CD4-positive, alpha-beta T cell treated with Interleukin-15 for 4 hours (primary cell): ENCODE measurements at places on chromosomes 6 and 20.

GRCh38 chr20:9506964-9507369 lies 7.4 kb upstream of the LAMP5 start:
- no peak for DNase-seq

DNA sequence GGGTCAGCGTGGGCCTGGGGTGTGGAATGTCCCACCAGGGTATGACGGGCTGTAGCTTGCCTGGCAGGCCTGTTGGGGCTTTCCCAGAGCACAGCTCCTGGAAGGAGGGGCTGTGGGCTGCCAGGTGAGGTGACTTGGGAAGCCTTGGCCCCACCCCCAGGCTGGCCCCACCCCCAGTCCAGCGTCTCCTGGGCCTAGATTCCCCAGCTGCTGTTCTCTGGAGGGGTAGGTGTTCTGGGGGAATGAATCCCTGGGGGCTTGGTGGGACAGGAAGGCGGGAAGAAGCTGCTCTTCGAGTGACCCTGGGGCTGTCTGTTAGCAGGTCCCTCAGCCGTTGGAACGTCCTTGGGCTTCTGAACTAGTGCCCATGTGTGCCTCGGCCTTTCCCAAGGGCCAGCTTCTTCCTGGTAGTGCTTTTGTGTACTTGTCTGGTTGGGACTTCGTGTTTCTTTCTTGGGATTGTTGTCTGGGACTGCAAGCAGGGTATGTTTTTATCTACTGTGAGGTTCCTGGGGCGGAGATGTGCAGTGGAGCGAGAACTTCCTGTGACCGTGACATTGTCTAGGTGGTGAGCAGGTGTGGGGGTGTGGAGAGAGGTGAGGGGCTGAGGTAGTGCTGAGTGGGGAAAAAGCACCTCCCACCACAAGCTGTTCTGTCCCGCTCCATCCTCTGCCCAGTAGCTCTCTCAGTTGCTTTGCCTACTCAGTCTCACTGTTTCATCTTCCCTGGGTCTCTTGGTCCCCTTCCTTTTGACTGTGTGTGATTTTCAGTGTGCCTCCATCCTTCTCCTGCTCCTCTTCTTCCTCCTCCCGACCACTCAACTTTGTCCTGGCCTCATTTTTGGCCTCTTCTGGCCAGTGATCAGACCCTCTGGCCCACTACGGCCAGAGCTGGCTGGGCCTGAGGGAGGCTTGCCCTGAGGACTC lies 1.3 kb upstream of the DDR1 start:
- no peak for DNase-seq

DNA sequence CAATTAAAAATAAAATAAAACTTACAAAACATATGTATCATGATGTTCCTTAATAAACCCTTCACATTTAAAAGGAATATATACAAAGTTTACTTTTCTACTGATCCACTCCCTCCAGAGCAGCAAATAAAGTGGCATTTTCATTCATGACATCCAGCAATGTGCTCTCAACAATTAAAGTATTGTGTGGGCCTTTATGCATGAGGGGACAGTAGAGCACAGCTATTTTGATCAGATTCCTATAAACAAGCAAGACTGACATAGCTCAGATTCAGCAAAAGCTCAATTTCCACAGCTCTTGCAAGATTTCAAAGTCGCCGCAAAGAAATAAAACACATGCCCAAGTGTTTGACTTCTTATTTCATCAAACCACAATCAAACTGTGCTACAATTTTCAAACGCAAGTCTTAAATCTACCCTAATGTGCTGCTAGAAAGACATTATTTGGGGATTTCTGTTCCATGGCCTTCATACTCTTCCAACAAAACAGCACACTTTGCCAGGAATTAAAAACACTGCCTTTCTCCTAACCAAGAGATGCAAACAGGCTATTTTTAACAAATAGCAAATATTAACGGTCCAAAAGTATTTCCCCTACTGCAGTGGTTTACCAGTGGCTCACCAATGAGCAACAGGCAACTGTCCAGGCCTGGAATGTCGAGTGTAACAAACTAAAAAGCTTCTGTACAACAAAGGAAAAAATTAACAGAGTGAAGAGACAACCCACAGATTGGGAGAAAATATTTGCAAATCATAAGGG lies 52.3 kb downstream of the MBOAT1 start:
- DNase-seq, result no peak

DNA sequence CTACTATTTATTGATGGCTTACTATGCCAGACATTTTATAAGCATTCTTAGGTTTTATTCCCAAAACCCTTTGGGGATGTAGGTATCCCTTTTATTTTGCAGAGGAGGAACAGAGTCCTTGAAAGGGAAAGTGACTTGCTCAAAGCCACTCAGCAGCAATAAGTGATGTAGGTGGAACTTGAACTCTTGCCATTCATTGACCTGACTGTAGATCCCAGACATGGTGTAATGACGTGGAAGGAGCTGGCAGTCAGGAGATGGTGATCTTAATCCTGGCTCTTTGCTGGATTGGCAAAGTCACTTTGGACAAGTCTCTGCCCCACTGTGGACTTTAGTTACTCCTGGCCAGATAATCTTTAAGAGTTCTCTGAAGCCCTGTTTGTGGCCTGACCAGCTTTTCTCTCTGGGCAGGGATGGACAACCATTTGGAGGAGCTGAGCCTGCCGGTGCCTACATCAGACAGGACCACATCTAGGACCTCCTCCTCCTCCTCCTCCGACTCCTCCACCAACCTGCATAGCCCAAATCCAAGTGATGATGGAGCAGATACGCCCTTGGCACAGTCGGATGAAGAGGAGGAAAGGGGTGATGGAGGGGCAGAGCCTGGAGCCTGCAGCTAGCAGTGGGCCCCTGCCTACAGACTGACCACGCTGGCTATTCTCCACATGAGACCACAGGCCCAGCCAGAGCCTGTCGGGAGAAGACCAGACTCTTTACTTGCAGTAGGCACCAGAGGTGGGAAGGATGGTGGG lies 1.6 kb downstream of the DBNDD2 start:
- no peak for DNase-seq

- DNase-seq, result no peak
Observed at GRCh38 chr6:143692696-143693095, 14.9 kb downstream of the PHACTR2 start.

DNA sequence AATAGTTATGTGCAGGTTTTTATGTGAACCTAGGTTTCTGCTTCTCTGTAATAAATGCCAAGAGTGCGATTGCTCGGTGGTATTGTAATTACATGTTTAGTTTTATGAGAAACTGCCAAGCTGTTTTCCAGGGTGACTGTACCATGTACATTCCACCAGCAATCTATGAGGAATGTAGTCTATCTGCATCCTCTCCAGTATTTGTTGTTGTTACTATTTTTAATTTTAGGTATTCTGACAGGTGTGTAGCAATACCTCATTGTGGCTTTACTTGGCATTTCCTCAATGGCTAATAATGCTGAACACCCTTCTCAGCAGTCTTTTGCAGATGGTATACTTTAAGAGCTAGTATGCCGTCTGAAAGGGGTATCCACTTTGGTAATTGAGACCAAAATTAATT lies 142.1 kb downstream of the BMP2 start:
- DNase-seq, result no peak
